T follicular helper cell (primary cell): ENCODE measurements at places on chromosomes 5 and 9.

DNA sequence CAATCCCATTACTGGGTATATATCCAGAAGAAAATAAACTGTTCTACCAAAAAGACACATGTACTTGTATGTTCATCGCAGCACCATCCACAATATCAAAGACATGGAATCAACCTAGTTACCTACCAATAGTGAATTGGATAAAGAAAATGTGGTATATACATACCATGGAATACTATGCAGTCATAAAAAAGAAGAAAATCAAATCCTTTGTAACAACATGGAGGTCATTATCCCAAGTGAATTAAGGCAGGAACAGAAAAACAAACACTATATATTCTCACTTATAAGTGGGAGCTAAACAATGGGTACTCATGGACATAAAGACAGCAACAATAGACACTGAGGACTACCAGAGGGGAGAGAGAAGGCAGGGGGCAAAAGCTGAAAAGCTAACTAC, 67.7 kb downstream of the NR2F1-AS1 start:
- no peak for DNase-seq

- no peak for DNase-seq
Measured at GRCh38 chr5:133635051-133635450, 22.7 kb upstream of the FSTL4 start.

DNA sequence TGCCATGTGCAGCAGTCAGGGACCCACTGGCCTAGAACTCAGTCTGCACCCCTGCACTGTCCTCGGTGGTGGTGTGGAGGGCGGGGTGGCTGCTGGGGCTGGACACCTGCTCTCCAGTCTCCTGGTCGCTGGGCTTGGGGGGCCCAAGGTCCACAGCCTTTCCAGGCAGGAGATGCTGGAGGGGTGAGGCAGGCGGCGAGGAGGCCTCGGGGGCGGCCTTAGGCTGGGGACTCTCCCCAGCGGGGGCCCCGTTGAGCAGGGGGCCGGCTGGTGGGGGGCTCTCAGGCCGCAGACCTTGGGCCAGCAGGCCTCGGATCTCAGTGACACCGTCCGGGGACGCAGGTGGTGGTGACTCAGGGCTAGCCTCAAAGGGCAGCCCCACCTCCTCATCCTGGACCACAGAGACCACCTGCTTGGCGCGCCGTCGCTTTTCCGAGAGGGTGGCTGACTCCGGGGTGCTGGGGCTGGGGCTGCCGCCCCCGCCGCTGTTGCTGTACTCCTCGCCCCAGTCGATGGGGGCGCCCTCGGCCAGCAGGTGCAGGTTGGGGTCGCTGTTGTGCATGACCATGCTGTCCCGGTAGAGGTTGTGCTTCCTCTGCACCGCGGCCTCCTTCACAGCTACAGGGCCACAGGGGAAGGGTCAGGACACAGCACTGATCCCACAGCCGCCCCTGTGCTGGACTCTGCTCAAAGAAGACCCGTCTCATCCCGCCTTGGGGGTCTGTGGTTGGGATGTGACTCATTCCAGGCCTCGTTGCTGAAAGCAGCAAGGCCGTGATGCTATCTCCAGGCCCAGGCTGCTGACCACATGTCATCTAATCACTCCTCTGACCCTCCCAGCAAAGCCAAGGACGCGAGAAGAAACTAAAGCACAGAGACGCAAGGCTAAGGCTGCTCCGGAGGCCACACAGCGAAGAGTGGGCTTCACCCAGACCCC, 55.8 kb downstream of the LRSAM1 start:
- DNase-seq, result no peak

- no peak for DNase-seq
Measured at GRCh38 chr5:167934551-167934971, 356.9 kb upstream of the WWC1 start.

DNA sequence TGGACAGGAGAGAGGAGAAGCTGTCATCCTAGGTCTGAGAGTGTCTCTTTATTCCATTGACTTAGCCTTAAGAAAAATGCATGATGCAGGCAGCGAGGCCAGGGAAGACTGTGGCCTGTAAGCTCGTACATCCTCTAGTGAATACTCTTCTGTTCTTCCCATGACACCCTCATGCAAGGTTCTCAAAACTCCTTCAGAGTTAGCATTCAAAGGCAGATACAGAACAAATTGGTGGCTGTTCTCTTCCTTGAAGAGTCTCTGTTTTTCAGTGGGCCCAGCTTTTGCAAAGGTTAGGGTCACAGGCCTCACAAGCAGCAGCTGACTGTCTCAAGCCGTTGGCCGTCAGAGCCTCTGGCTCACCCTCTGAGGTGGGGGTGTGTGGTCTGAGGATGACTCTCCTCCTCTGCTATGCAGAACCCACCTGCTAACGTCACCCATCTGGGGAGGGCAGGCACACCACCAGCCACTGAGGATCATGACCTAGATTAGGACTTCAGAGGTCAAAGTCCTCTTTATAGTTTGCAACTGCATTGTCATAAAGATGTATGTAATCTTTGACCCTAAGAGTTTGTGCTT, 15.1 kb downstream of the ADCY2 start:
- DNase-seq, result no peak

- peak; percentile 53 for DNase-seq
Measured at GRCh38 chr9:137021979-137022661, 5.9 kb downstream of the ABCA2 start.

DNA sequence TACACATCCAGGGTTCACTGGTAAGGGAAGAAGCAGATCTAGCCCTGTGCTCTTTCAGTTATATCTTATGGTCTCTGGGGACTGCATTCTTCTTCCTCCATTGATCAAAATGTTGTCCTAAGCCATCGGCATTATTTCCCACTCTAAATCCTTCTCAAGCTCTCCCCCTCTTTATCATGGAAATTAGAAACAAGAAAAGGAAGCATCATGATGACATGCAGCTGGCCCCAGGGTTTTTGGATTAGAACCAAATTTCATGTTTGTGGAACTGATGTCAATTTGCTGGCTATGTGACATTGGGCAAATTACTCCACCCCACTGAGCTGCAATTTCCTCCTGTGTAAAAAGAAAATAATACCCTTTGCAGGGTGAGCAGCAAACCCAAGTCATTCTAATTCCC, 39.5 kb downstream of the MFAP3 start:
- DNase-seq, result no peak
